ENCODE measurements at places on chromosomes 3 and 15.
A peak's percentile ranks its signal among the peaks of the same experiment; 100 is the strongest.

GRCh38 chr15:92323525-92323924 lies 70.2 kb upstream of the ST8SIA2 start:
- no peak for DNase-seq

GRCh38 chr3:179642871-179643270 lies 10.0 kb upstream of the USP13 start:
- DNase-seq = no peak

- no peak for DNase-seq
Observed at GRCh38 chr3:170049146-170050000, 11.6 kb downstream of the GPR160 start.

DNA sequence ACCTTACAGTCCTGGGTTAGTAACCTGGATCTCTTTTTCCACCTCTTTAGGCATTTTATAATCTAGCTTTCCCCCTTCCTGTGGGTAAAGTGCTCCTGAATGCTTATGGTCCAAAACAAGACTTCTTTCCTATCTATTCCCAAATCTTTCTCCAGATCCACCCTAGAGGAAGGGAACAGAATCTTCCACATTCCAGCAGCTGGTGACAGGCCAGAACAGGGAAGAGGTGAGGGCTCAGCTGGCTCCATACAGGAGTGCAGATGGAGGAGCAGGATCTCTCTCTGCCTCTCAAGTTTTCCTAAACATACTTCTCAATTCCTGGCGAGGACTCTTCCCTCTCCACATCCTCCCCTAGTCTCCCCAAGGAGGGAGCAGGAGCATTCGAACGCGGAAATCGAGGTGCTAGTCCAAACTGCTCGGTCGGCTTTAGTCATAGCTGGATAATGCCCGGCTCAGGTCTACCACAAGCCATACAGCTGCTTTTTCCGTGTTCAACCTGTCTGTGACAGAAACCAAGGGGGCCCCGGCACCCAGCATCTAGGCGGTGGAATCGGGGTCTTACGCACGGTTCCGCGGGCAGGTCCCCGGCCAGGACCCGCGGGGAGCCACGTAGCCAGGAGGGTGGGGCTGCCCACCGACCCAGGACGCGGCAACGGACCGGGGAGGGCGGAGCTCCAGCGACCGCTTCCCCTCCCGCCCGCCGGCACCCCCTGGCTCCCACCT lies 4.0 kb downstream of the RASSF1 start:
- DNase-seq = peak; percentile 78

DNA sequence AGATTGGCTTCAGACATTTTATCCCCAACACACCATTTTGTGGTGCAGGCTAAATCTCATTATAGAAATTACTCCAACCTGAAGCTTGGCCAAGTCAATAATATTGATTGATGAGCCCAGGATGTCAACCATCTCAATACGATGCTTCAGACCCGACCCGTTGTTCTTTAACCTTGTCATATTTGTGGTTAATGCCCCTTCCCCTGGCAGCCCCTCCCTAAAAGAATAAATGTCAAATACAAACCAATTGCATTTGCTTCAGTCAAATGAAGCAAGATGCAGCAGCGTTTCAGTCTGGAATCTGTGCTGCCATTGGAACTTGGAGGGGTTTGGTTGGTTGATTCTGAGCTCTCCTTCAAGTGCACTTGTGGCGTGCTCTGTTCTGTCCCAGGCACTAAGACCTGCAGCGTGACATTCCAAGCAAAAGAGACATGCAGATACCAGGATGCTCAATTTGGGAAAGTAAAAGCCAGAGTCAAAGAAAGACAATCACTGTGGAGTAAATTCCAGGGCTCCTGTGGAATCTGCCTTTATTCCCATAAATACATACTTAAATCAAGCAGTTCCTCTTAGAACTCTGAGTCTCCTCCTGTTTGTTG lies 23.8 kb upstream of the PSMD6 start:
- DNase-seq = no peak

DNA sequence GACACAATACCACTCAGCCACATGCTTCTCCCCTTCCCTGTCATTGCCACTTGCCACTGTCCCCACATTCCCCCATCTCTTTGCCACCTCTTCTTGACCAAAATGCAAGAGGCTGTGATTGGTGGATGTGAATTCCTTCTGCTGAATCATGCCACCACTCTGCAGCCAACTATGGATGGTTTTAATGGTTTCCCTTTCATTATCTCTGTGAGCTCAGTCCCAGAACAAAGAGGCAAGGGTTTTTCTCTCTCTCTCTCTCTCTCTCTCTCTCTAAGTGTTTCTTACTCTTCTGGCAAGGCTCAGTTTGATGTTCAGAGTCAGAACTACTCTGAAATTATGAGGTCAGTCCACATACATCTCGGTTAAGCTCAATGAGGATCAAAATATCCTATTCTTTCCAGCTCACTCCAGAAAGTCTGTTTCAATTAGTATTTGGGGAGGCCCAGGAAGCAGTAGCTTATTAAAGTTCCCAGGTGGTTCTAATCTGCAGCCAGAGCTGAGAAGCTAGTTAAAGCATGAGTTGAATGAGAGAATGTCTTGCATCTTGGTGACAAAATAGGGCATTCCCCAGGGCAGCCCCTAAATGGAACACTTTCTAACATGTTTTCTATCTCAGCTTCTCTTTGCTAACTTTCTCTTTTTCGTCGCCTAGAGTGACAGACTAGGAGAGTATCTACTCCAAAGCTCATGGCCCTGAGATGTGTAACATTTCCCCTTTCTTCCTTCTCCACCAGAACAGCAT lies 8.5 kb upstream of the ILDR1 start:
- DNase-seq = peak; percentile 31

- DNase-seq = no peak
Observed at GRCh38 chr15:57563416-57563815, 28.3 kb upstream of the MYZAP start.

GRCh38 chr3:107775974-107776373 lies 253.2 kb downstream of the BBX start:
- DNase-seq = no peak

DNA sequence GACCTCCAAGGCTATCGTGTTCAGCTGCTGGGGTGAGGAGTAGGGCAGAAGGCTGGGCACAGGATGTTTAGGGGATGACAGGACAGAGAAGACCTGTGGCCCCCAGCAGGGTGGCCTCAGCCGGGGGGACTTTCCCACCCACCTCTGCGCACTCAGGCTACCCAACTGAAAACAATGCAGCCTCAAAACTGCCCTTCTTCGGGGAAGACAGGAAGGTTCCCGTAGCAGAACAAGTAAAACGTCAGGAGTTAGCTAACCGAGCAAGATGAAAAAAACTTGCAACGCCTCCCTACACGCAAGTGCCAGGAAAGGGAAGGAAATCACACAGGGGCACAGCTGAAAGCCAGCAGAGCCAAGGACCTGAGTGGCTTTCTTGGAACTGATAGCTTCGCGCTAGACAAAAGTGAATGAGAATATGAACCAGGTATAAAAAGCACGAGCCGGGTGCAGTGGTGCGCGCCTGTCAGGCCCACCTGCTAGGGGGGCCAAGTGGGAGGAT lies 38.4 kb upstream of the FURIN start:
- peak; percentile 86 for DNase-seq

DNA sequence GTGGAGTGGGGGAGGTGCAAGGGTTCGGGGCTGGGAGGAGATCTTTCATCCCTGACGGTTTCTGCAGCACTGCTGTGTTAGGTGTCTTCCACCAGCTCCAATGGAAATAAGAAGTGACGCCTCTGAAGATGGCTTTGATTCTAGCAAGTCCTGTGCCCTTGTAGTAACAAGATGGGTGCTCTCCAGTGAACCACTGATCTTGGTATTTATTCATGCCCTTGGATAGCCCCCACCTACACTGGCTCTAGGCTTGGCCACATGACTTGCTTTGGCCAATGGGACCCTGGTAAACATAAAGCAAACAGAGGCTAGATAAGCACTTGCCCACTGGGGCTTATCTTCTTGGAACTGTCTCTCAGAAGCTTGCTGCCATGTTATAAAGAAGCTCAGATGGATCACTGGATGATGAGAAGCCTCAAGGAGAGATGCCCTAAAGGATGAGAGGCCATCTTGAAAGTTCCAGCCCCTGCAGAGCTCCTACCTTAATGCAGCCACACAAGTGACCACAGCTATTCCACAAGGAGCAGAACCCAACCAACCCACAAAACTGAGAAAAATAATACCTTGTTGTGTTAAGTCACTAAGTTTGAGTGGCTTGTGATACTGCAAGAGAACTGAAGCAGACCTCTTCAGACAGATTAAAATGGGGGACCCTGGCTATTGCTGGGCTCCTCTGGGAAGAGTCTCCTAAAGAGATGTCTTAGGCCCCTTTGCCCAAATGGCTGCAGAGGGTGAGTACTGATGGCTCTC lies 137.9 kb downstream of the PDCD6IP start:
- no peak for DNase-seq

GRCh38 chr3:177600411-177600810 lies 403.1 kb upstream of the TBL1XR1 start:
- DNase-seq = no peak

DNA sequence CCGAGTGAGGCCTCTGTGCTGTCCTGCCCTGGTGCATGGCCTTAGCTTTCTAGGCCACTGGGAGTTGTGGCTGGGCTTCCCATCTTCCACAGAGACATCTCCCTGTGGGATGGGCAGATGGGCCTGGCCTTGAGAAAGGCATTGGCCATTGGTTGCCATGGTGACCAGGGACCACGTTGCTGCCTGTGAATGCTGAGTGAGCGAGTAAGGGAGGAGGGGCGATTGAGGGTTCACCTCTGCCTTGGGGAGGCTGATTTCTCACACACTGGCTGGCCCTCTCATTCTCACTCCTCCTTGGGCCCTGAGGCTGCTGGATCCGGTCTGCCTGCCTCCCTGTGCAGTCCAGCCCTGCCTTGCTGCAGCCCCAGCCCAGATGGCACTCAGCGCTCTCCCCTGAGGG lies 26.4 kb upstream of the DOCK3 start:
- DNase-seq = no peak

- no peak for DNase-seq
Observed at GRCh38 chr15:62896969-62897486, 145.5 kb upstream of the TPM1 start.

DNA sequence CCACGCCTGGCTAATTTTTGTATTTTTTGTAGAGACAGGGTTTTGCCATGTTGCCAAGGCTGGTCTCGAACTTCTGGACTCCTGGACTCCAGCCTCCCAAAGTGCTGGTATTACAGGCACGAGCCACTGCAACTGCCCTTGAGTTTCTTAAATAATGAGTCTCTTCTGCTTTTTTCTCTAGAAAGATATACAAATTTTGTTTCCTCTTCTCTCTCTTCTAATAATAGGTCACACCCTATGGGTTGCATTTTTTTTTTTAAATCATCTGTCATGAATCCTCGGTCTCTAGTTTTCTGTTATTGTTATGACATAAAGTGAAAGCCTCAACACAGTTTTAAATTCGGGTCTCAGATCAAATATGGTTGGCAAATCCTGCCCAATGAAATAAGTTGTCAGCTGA lies 111.2 kb downstream of the IL12A start:
- no peak for DNase-seq

DNA sequence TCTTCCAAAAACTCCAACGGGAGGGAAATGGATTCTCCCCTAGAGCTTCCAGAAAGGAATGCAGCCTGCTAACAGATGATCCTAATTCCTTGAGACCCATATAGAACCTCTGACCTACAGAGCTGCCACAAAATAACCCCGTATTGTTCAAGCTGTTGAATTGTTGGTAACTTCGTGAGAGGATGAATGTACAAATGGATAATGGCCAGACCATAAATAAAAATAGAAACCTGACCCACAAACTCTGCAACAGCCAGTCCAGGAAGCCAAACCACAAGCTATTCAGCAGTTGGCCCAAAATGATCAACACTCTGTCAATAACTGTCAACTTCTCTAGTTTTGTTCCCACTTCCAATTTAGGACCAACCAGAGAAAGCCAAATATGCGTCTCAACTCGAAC lies 414.0 kb upstream of the ZNF717 start:
- no peak for DNase-seq

- no peak for DNase-seq
Observed at GRCh38 chr3:73188707-73189106, 127.2 kb downstream of the EBLN2 start.

GRCh38 chr3:42804106-42804830 lies at the start of gene HIGD1A:
TSS of gene HIGD1A (minus strand) at chr3:42804490. CDS start at chr3:42794253, 10,237 bp downstream.
- DNase-seq = peak; percentile 94

DNA sequence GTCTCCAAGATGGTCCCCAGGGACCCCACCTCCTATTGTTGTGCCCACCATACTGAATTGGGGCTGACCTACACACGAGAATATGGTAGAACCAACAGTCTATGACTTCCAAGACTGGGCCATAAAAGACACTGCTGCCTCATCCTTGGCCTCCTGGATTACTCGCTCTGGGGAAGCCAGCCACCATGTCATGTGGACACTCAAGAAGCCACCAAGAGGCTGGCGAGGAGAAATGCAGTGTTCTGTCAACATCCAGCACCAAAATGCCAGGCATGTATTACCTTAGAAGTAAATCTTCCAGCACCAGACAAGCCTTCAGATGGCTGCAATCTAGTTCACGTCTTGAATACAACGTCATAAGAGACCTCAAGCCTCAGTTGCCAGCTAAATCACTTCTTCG lies 17.1 kb upstream of the TPM1 start:
- no peak for DNase-seq

DNA sequence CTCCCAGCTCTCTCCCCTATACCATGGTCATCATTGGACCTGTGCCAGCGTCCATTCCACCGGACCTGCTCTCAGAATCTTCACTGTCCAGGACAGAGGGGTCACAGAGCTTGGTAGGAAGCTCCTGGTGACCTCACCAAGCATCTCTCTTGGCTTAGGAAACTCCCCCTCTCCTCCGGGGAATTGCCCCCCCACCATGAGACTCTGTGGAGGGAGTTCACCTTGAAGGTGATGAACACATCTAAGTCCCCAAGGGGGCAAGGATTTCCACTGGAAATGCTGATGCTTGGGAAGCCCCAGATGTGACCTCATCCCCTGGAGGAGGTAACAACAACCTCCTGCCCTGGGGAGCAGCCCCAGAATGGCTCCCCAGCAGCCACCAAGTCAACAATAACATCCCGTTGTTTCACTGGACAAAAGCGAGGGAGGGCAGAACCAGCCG lies 3.2 kb downstream of the SEMA7A start:
- no peak for DNase-seq

GRCh38 chr3:102069211-102069662 lies 219.9 kb downstream of the NFKBIZ start:
- DNase-seq = no peak

DNA sequence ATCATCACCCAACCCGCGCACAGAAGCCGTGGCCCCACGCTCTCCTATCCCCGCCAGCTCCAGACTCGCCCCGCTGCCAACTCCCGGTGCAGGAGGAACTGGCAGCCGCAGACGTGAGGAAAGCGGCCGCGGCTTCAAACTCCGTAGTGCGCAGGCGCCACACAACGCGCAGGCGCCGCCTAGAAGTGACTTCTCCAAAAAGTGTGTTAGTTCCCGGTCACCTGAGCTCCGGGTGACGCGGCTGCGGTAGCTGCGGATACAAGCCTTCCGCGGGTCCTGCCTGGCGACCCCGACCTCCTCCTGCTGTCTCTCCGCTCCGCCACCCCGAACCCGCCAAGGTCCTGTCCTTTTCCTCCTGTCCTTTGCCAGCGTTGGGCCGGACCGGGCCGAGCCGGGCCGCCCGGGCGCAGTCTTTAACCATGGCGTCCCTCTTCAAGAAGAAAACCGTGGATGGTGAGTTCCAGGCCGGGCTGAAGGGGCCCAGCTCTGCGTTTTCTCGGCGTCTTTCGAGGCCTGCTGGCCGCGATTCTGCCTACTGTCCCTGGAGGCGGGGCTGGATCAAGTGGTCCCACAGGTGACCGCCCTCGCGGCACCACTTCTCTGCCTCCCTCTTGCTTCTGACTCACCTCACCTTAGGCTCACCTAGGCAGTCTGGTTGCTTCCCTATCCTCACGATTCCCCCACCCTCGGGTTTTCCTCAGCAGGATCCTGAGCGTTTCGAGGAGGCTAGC lies at the start of gene CHMP2B:
TSS of gene CHMP2B (plus strand) at position 206 of the 731 bp plus-strand sequence. CDS start at position 420, 214 bp downstream.
- DNase-seq = peak; percentile 91

Data from activated CD8-positive, alpha-beta T cell treated with anti-CD3 and anti-CD28 coated beads for 36 hours (primary cell).